ENCODE measurements at places on chromosomes 5 and 9.
A peak's percentile ranks its signal among the peaks of the same experiment; 100 is the strongest.

DNA sequence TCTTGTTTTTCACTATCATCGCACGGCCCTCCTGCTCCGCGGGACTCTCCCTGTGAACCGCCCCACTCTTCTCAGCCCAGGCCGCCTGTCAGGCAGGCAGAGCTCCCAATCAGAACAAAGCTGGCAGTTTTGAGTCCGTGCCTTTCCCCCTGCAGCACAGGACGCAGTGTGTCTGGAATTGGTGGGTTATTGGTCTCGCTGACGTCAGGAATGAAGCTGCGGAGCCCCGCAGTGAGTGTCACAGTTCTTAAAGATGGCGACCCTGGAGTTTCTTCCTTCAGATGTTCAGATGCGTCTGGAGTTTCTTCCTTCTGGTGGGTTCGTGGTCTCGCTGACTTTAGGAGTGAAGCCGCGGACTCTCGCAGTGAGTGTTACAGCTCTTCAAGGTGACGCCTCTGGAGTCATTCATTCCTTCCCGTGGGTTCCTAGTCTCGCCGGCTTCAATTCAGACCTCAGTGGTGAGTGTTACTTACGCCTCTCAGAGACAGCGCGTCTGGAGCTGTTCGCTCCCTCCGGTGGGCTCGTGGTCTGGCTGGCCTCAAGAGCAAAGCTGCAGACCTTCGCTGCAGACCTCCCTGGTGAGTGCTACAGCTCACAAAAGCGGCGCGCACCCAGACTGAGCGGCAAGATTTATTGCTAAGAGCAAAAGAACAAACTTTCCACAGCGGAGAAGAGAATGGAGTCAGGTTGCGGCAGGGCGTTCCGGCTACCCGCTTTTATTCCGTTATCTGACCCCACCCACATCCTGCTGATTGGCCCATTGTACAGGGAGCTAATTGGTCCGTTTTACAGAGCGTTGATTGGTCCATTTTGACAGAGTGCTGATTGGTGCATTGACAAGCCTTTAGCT is 7.4 kb downstream of the ZDHHC11B start:
- DNase-seq = no peak

DNA sequence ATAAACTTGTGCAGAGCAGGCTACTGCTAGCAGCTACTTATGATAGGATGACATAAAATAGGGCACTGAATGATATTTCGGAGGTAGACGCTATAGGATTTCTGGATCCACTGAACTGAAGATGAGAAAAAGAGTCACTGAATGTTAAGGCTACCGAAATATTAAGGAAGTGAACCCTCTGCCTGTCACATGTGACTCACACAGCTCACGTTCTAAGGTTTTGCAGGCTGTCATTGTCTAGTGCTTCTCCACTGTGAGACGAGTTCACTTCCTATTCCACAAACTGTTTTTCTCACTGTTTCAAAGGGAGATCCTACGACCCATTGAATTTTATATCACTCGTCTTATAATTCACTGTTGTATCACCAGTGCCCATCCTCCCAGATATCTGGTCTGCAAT is 100.8 kb downstream of the CTNND2 start:
- DNase-seq = no peak

DNA sequence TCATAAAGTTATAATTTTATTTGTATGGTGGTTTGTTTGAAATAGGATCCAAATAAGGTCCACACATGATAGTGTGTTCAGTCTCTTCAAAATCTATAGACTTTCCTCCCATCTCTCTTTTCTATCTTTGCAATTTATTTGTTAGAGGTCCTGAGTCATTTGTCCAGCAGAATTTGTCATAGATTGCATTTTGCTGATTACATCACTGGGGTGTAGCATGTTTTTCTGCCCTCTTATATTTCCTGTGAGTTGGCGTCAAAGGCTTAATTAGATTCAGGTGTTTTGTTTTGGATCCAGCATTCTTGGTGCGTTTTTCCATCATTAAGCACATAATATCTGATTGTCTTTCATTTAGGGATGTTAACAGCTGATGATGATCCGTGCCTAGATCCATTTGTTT is 15.0 kb downstream of the CYFIP2 start:
- DNase-seq = no peak

- no peak for DNase-seq
Measured at GRCh38 chr9:79877943-79878602, 306.3 kb downstream of the TLE4 start.

DNA sequence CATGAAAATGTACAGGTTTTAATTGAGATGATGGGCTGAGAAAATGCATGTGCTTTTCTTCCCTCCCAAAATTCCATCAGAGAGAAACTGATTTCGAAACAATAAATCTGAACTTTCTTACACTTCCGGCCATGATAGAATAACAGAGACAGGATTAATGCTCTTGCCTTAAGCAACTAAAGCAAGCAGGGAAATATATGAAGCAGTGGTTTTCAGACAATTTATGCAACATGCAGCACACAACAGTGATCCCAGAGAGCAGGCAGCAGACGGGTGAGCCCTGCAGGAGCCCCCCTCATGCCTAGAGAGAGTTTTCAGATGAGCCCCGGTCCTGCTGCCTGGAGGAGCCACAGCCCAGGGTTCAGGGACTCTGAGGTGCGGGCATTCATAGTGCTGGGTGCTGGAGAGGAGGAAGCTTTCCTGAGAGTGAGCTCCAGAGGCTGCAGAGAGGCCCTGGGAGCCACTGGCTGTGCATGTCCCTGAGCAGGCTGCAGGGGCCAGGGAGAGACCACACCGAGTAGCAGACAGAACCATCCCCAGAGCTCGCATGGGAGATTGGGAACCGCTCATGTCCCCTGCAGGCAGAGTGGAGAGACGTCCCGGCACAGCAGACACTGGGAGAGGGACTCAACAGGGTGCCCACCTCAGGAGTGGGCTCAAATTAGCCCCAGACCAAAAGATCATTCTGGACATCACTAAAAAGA is 143.5 kb downstream of the OLFM1 start:
- peak; percentile 16 for DNase-seq

- DNase-seq = no peak
Measured at GRCh38 chr5:41770799-41771198, 99.4 kb downstream of the OXCT1 start.

DNA sequence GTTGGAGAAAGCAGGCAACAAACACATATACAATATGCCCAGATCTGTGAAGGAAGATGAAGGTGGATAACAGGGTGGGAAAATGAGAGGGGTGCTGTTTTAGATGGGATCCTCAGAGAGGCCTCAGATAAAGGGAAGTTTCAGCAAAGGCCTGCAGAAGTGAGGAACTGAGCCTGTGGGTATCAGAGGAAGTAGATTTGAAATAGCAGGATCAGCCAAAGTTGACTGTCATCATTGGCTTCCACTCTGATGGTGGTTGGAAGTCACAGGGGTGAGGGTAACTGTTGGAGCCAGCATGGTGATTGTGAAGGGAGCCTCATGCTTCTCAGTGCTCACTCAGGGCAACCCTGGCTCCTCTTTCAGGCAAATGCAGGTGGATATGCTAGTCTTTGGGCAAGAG is 607.2 kb upstream of the CLINT1 start:
- no peak for DNase-seq

- no peak for DNase-seq
Measured at GRCh38 chr5:12292610-12293204, 388.5 kb upstream of the CTNND2 start.

GRCh38 chr9:14271093-14271673 is 42.8 kb downstream of the NFIB start:
- peak; percentile 52 for DNase-seq

GRCh38 chr9:17631396-17631795 is 52.5 kb downstream of the SH3GL2 start:
- no peak for DNase-seq

DNA sequence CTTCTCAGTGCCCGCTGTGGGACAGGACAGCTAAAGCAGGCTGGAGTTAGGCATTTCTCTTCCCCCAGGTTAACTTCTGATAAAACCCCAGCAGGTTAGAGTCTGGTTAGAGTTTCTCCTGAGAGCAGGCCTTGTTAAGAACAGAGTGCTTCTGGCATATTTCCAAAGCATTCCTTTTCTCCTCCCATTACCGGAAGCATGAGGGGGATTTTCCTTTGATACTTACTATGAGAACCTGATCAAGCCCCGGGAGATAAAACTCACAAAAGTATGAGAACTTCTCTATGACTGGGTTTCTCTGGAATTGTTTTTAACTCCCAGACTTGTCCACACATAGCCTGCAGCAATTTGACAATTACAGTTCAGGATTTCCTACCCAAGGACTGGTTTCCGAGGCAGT is 77.4 kb upstream of the MAST4 start:
- no peak for DNase-seq

- no peak for DNase-seq
Measured at GRCh38 chr5:129591508-129592160, 131.5 kb downstream of the ADAMTS19 start.

DNA sequence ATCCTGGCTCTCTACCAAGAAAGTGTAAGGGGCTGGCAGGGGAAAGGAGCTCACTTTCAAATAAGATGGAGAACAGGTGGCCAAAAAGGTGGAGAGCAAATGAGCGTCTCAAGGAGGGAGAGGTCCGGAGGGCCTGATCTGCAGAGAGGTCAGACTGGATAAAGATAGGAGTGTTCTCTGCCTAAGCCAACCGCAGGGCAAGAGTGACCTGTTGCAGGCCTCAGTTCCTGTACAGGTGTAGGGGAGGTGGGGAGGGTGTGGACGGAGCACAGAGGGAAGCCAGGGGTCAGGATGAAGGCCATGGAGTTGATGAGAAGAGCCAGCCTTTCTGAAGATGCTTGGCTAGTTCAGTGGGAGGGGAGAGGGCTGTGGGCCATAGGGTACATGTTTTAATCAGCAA is 239.7 kb downstream of the HSPA4 start:
- no peak for DNase-seq

GRCh38 chr9:90926936-90927335 is 125.3 kb downstream of the SYK start:
- no peak for DNase-seq

DNA sequence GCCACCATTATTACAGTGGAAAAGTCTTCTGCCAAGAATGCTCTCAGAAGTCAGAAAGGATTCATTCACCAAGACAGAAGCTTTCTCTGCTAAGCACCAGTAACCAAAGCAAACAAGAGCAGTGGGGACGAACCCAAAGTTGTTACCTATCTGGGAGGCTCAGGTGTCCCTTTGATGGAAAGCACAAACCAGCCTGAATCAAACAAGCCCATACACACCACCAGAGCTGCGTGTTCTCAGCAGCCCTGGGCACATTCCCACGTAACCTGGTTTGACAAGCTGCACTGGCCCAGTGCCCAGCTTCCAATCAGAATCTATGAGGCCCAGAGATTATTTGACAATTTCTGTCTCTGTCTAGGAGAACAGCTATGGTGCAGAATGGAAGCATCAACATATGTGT is 252.6 kb downstream of the ACTL7B start:
- no peak for DNase-seq

- no peak for DNase-seq
Measured at GRCh38 chr5:98398465-98398864, 375.0 kb upstream of the RGMB start.

GRCh38 chr5:159051421-159052282 is 48.1 kb downstream of the EBF1 start:
- peak; percentile 62 for DNase-seq

- DNase-seq = no peak
Measured at GRCh38 chr5:160423099-160423498, 1.4 kb downstream of the PTTG1 start.

GRCh38 chr5:75678155-75678554 is 39.1 kb downstream of the POC5 start:
- DNase-seq = no peak

- DNase-seq = no peak
Measured at GRCh38 chr9:12774861-12775678, at the start of gene LURAP1L. LURAP1L (plus strand) TSS chr9:12775020; CDS start chr9:12775716, 696 bp downstream.

DNA sequence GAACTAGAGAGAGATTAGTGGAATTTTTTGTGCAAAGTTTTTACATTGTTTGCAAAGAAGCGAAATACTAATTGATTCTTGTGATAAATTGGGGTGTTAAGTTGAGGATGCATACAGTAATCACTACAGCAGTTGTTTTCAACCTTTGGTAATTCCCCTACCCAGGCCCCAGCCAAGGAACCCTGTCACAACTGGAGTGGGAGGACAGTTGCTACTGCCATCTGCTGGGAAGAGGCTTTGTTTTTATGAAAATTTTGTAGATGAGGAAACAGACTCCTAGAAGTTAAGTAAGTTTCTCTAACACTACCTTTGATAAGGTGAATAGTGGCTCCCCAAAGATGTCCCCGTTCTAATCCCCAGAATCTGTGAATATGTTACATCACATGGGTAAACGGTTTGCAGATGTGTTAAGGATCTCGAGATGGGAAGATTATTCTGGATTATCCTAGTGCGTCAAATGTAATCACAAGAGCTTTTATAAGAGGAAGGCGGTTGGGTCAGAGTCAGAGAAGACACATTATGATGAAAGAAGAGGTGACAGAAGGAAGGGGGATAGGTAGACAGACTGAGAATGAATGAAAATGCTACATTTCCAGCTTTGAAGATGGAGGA is 34.0 kb upstream of the PPP1R2B start:
- no peak for DNase-seq

DNA sequence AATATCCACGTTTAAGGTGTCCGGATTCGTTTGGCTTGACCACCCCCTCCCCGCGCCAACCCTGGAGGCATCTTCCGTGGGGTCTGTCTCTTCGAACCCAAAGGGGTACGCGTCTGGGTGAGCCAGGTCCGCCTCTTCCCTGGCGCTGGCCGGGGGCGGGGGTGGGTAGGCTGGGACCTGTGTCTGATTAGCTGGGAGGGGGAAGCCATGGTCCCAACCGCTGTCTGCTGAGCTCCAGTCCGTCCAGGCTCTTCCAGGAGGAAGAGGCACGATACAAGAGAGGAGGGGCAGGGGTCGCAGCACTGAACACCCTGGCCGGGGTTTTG is at the start of gene LVRN:
TSS of gene LVRN (plus strand) at position 237 of the 326 bp plus-strand sequence. CDS start 143 bp downstream, outside the sequence.
- DNase-seq = no peak

- peak; percentile 54 for DNase-seq
Measured at GRCh38 chr5:131224387-131225201, 39.3 kb upstream of the CDC42SE2 start.

DNA sequence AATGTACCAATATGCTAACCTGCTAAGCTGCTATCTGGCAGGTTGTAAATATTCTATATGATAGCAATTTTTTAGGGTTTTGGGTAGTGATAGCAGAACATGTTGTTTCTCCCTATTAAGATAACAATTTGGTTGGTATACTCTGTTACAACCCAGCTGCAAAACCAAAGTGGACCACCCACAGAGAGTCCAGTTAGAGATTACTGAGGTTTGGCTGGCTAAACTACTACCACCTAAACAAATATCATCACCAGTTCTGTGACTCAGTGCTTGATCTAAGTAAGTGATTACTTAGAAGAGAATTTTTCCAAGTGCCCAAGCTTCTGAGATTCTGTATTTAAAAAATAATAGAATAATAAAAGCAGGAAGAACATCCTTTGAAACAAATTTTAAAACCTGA is 72.3 kb downstream of the XRCC4 start:
- no peak for DNase-seq

GRCh38 chr9:23651051-23651450 is 175.0 kb downstream of the ELAVL2 start:
- no peak for DNase-seq

DNA sequence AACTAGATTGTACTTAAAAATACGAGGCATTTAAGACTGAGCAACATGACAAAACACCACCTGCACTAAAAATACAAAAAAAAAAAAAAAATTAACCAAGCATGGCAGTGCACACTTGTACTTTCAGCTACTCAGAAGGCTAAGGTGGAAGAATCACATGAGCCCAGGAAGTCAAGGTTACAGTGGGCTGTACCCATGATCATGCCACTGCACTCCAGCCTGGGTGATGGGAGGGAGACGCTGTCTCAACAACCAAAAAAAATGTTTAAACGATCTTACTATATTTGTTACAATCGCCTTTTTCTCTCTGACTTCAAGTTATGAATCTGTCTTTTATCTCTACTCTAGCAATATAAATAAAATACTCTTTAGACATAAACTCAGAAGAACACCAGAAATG is 1454.3 kb downstream of the MAT2B start:
- DNase-seq = no peak

- DNase-seq = no peak
Measured at GRCh38 chr5:8861764-8862163, 684.1 kb downstream of the SEMA5A start.
